ENCODE measurements at places on chromosomes 5 and 9.

GRCh38 chr9:126336736-126337325 lies 10.2 kb downstream of the MVB12B start:
- no peak for ATAC-seq

GRCh38 chr5:16713386-16713928 lies 96.7 kb upstream of the RETREG1 start:
- ATAC-seq, result peak; percentile 63

DNA sequence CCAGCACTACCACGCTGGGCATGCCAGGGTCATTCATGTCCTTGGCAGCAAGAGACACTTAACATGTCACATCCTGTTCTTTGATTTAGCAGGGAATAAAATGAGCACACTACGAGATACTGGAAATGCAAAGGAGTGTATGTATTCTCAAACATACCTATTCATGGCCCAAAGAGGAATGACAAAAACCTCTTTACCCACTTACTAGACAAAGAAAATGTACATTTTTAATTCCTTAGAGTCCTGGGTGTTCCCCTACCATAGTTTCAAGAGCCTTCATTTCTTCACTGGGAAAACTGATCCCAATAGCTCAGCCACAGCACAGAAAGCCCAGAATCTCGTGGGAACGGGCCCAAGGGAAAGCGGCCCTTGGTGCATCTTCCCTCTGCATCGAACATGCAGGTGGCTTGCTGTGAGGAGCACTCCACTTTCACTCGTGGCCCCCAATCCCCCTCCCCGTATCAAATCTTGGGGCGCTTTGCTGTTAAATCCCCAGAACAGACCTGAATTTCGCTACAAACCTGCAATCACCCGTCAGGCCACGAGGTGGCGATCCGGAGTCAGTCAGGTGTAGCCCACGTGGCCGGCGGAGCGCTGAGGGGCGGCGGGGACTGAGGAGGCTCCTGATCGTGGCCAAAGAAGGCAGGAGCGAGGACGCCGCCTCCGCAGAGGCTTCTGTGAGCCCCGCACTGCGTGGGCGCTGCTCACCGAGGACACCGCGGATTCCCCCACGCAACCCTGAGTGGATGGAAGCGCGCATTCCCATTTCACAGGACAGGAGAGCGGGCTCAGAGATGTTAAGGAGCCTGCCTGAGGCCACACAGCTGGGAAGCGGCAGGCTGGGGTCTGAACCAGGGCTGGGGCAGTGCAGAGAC lies 91.4 kb downstream of the LMX1B start:
- ATAC-seq, result peak; percentile 87

DNA sequence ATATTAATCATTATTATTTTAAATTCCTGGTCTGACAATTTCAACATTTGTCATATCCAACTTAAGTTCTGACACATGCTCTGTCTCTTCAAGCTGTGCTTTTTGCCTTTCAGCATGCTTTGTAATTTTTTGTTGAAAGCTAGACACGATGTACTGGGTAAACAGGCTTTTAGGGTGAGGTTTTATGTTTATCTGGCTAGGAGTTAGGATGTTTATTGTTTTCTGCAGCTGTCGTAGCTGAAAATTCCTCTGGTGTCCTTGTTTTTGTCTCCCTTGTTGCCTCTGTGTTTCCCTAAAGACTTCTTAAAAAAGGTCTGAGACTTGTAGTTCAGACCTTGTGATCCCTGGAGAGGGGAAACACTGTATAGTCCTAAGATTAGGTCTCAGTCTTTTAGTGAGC lies 20.6 kb downstream of the TUT7 start:
- no peak for ATAC-seq

DNA sequence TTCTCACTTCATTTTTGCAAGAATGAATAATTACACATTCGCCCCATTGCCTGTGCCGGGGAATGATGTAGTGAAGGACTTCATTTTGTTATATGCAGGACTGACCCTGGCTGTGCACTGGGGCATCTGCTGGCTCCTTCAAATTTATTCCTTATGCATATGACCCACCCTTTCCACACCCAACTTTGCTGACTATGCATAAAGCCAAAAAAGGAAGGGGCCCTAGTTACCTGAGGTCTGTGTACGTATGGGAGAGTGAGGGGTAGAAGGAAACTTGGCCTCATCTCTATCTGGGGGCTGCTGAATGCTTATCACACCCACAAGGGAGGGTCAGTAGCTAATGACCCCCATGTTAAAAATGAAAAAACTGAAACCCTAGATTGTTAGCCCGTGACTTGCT lies 259.6 kb downstream of the SMARCA2 start:
- no peak for ATAC-seq

All from SK-N-SH treated with all-trans-retinoic acid at 6 μM for 48 hours (cell line).